ENCODE measurements at places on chromosomes 16 and 17. TPM values are rescaled to one million over a fixed set of nuclear protein-coding genes. Genes with fewer than 3 reads are reported as not detected.

Gene SPECC1
- total RNA-seq = 17.6 TPM

Gene MGAT5B
- 0.18 TPM for total RNA-seq

Gene TMEM235
- total RNA-seq = not detected

Gene MPO
- total RNA-seq = 0.09 TPM

Gene NLRC5
- total RNA-seq = 156 TPM

Gene KRTAP16-1
- not detected for total RNA-seq

Gene HIC1
- 88.5 TPM for total RNA-seq

Gene TEKT5
- not detected for total RNA-seq

Gene MEOX1
- 1.3 TPM for total RNA-seq

Gene MC1R
- 4.1 TPM for total RNA-seq

Gene PPY
- not detected for total RNA-seq

Gene HSF4
- total RNA-seq = 15.0 TPM

GRCh38 chr16:88924834-88925539, 52.0 kb downstream of the CBFA2T3 start:
- DNase-seq = no peak

- no peak for DNase-seq
These were observed 5.6 kb downstream of the PLEKHG4 start for GRCh38 chr16:67284699-67285646.

- no peak for DNase-seq
These were observed 19.7 kb downstream of the ADGRG1 start for GRCh38 chr16:57648125-57648524.

- no peak for DNase-seq
These were observed 74.1 kb downstream of the NT5M start for GRCh38 chr17:17377071-17377967.

GRCh38 chr17:47785538-47786123, 36.0 kb downstream of the OSBPL7 start:
- DNase-seq = peak; percentile 66

DNA sequence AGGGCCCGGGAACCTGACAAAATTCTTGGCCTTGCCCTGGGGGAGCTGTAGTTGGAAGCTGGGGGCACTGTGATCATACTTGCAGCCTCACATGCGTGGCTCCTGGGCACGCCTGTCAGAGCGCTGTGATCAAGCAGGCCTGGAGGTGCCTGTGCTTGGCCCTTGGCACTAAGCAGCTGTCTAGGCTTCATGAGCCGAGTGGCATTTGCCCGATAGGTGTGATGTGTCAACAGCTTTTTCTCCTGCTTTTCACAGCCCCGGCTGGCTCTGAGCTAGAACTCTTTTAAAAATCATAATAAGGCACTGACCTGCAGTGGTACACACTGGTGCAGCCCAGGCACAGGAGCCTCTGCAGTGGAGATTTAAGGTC, 113.8 kb downstream of the SOCS1 start:
- DNase-seq = no peak

- DNase-seq = no peak
These were observed 77.0 kb upstream of the AXIN2 start for GRCh38 chr17:65638221-65638975.

DNA sequence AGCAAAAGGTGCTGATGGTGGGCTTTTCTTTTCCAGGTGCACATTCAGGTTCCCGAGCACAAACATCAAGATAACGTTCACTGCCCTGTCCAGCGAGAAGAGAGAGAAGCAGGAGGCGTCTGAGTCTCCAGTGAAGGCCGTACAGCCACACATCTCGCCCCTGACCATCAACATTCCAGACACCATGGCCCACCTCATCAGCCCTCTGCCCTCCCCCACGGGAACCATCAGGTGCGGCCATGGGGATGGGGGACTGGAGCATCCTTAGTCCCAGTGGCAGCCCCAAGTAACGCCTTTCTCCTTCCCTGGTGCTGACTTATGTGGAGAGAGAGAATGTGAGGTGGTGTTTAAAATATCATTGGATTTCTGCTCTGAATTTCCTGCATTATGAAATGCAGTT, 43.8 kb downstream of the FOXK2 start:
- no peak for DNase-seq

DNA sequence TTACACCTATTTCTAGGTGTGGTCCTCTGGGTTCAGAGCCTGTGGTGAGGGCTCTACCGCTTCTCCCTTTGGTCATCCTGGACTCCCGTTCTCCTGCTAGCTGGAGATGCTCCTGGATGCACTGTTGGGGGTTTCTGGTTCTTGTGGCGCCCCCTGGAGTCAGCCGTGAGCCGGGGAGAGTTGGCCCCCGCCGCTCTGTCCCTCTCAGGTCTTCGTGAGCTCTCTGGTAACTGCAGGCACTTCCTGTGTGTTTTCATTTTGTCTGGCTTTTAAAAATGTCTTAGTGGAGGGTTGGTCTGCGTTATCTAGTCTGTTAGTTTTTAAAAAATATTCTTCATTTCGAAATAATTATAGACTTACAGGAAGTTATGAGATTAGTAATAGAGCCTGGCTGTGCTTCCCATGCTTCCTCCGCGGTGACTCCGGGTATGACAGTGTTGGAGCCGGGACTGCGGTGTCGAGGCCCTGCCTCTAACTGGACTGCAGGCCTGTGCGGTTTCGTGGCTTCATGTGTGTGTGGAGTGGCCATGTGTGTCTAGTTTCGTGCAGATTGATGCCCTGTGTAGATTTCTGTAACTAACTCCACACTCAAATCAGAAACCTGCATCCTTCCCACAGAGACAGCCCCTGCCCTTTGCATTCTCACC, 78.0 kb upstream of the ZNF750 start:
- DNase-seq = peak; percentile 58

DNA sequence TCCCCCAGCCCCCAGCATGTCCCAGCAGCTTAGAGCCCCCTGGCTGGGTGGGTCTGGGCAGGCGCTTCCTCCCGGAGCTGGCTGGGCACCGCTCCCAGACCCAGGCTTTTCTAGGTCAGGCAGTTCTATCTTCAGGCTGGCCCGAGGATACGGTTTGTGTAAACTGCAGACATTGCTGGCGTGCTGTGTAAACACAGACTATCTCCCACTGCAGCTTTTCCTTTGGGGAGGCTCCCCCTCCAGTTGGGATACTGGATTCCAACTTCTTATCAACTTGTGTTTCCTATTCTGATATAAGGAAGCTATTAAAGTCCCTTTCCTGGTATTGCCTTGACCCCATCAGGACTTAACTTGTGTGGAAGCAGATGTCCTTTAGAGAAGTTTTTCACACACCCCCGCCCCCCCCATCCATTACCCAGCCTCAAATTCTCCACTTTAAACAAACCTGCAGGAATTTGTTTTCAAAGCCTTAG, 18.3 kb upstream of the GNA13 start:
- no peak for DNase-seq

GRCh38 chr17:16419074-16419928, 3.9 kb downstream of the TRPV2 start:
- DNase-seq = peak; percentile 87

DNA sequence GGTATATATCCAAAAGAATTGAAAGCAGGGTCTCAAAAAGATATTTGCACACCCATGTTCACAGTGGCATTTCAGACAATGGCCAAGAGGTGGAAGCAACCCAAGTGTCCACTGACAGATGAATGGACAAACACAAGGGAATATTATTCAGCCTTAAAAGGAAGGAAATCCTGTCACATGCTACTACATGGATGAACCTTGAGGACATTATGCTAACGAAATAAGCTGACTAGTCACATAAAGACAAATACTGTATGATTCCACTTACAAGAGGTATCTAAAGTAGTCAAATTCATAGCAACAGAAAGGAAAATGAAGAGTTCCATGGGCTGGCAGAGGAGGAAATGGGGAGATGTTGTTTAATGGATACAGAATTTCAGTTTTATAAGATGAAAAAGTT, 41.4 kb downstream of the TEX2 start:
- no peak for DNase-seq

DNA sequence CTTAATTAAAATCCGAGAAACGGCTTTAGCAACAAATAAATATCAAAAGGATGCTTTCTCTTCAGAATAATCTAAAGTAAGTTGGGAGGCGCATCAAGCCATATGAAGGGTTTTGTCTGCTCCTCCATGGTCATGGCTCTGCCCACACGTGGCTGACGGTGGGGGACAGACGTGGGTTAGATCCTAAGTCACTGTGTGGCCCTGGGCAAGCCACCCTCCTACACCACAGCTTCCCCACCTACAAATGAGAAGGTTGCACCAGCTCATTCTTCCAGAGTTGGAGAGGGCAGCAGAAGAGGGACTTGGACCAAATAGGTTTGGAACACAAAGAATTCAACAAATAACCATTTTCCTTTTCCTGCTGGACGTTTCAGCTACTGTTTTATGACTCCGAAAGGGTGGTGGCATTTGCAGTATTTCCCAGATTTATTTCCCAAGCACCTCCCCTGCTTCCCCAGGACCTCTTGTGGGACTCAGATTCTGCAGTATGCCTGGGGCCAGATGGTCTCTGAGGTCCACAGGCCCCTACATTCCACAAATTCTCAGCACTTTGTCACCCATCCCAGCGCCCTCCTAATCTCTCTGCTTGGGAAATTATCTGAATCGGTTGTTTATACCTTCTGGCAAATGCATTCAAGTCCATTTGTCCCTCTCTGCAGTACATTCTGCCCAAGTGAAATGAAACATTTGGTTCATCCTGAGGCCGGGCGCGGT, 17.8 kb downstream of the LRRC75A start:
- no peak for DNase-seq

GRCh38 chr17:50765454-50766221, 1.7 kb downstream of the ANKRD40CL start:
- DNase-seq = no peak

GRCh38 chr16:19118938-19119431, 5.2 kb downstream of the ITPRIPL2 start:
- peak; percentile 61 for DNase-seq

DNA sequence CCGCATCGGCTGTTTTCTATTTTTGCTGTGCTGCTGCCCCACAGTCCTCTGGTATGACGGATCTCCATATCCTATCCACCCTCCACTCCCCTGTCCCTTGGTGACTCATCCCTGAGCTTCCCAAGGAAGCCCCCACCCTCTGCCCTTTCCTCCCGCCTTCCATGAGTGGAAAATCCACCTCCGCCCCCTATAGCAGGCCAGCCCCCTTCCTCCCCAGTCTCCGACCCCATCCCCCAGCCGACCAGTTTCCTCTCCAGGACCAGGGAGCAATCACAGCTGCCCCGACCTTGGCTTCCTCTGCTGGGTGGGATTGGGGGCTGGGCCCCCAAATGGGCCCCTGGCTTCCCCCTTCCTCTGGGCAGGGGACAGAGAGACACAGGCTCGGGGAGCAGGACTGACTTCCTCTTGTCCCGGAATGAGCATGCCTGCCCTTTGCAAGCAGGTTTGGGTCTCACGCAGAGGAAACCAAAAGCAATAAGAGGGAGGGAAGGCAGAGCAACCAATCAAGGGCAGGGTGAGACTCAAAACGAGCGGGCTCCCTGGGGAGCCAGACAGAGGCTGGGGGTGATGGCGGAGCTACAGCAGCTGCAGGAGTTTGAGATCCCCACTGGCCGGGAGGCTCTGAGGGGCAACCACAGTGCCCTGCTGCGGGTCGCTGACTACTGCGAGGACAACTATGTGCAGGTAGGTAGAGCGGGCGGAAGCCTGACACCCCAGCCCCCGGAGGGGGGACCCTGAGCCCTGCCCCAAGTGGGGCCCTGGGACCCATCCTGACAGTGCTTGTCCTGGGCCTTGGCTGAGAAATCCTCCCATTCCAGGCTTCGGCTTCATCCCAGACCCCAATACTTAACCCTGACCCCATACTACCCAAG, at the start of the genes ABI3 and GNGT2:
Gene ABI3 (plus strand): TSS at position 550 of the 872 bp plus-strand sequence. CDS start 18 bp downstream, at position 568.
Gene GNGT2 (minus strand): TSS at position 417 of the 872 bp plus-strand sequence. CDS start 3,152 bp downstream, outside the sequence.
- DNase-seq = peak; percentile 87

GRCh38 chr17:3845291-3845620, 790 bp downstream of the NCBP3 start:
- peak; percentile 75 for DNase-seq

DNA sequence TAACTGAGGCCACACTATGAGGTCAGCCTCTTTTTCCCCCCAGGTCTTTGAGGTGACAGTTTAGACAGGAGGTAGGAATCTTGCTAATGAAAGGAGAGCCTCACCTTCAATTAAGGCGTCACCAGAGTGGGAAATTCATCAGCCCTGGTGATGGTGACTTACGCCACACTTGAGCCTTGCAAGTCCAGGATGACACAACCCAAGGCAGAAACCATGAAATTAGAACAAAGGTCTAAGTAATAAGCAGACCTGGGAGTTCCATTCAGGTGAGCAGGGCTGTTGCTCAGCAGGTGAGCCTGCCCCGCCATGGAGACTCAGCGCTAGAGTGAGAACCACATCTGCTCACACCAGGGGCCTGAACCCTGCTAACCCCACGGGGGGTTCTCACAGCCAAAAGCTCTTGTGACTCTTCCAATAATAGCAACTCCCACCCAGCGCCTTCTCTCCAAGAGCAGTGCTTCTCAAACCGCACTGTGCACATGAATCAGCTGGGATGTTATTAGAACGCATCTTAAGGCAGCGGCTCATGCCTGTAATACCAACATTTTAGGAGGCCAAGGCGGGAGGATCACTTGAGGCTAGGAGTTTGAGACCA, 28.7 kb upstream of the KIFC3 start:
- no peak for DNase-seq

GRCh38 chr17:59067756-59068155, 38.9 kb downstream of the TRIM37 start:
- DNase-seq = no peak
